Urinary bladder (tissue), 4 donors: ENCODE measurements at places on chromosomes 11 and 22.

DNA sequence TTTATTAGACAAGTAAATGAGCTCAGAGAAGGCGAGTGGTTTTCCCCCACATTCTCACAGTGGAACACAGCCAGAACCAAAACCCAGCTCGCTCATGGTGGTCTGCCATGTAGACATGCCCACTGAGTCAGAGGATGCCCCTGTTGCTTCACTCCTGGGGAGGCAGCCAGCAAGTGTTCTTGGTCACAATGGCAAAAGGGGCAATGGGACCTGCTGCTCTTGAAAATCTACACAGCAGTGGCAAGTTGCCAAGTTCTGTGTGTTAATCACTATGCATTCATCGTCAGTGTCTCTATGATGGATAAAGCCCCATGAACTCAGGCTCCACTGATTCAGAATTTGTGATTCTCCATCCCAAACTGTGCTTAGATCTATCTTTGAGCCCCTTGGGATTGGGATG, 64.7 kb upstream of the TBCEL start:
- DNase-seq, result no peak

DNA sequence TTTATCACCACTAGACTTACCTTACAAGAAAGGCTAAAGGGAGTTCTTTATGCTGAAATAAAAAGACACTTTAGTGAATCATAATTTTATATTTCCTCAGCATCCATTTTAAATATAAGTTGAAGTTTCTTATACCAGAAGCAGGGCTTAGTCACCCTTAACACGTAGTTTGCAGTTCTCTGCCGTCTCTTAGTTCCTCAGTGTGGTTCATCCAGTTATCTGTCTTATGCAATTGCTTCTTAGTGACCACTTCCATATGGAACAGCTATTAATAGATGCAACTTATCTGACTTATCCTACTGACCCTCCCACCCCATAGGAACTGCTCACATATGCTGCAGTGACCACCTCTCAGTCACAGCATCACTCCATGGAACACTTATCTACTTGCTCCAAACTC, 11.7 kb upstream of the SLC36A4 start:
- no peak for DNase-seq

GRCh38 chr11:36311926-36312595, 16.0 kb downstream of the PRR5L start:
- no peak for DNase-seq

DNA sequence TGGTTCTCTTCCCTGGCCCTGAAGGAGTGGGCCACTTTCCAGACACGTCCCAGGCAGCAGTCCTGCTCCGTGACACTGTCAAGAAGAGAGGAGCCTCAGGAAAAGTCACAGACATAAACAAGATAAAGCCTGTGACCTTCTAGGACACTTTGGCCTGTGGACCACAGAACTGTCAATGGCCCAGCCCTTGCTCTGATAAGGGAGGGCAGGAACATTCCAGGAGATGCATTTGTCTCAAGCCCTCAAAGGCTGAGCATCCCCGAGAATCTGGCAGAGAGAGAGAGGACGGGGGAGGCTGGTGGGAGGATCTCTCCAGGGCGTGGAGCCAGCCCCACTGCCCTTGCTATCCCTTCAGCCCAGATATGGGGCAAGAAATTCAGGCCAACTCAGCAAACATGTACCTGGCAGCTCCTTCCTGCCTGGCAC, 476.4 kb downstream of the INSC start:
- no peak for DNase-seq

DNA sequence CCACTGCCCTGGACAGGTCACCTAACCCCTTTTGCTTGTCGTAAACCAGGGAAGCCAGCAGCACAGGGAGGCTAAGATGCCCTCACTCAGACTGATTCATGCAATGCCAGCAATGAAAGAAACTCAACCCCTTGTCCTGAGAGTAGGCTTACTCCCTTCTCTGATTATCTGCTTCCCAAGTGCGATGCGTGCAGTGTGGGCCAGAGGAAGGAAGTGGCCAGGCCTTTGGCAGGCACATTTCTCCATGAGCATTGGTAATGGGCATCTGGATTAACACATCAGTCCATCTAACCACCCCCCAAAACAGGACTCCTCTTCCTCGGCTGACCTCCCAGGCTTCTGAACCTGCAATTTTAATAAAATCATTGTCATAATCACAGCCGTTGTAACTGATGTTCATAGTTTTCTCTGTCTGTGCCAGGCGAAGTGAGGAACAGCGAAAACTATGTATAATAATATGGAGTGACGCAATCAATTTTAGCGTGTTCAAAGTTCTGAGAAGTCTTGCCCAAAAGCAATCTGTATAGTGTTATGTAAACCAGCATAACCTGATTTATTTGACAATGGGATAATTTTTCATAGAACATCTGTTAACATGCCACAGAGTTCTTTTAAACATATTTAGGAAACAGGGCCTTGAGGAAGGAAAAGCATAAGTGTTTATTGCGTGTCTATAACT, 33.9 kb downstream of the TST start:
- no peak for DNase-seq

DNA sequence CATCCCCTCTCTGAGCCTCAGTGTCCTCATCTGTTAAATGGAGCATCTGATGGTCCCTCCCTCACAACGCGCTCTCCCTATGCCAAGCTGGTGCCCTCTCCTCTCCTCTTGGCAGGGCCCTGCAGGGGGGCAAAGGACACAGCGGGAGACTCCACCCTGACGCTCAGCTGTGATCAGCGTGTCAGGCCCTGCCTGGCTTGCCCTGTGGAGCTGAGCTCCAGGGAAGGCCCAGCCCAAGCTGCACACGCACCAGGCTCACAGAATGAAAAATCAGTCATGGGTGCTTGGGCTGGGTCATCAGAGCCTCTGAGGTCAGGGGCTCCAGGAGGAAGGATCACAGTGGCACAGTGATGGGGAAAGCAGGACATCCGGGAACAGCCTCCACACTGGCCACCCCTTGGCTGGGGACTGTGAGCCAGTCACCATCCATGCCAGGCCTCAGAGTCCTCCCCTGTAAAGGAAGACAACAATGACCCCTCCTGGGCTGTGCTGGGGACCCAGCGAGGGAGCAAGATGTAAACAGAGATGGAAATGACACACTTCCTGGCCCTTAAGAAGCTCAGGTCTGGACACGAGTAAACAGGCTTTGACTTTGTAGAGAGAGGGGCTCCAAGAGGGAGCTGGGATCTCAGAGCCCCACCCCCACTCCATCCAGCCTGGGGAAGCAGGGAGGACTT, 36.6 kb downstream of the RPL3 start:
- DNase-seq, result no peak

- DNase-seq, result no peak
Measured at GRCh38 chr22:37951305-37951704, 2.1 kb downstream of the C22orf23 start.

DNA sequence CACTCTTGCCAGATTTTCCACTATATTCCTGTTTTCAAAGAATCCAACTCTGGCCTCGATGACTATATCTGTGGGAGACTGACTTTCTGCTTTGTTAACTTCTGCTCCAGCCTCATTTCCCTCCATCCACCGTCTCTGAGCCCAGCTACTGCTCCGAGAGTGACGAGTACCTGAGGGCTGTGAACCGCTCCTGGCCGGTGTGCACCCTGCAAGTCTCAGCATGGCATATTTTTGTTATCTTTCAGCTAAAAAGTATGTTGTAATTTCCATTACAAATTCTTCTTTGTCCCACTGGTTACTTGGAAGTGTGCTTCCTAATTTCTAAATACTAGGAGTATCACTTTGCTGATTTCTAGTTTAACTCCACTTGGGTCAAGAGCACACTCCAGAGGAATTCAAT, 36.5 kb upstream of the MOB2 start:
- DNase-seq, result no peak

GRCh38 chr11:73314117-73314961, 6.3 kb downstream of the ARHGEF17 start:
- no peak for DNase-seq

GRCh38 chr11:64267207-64267945, 16.0 kb downstream of the PLCB3 start:
- DNase-seq, result no peak

DNA sequence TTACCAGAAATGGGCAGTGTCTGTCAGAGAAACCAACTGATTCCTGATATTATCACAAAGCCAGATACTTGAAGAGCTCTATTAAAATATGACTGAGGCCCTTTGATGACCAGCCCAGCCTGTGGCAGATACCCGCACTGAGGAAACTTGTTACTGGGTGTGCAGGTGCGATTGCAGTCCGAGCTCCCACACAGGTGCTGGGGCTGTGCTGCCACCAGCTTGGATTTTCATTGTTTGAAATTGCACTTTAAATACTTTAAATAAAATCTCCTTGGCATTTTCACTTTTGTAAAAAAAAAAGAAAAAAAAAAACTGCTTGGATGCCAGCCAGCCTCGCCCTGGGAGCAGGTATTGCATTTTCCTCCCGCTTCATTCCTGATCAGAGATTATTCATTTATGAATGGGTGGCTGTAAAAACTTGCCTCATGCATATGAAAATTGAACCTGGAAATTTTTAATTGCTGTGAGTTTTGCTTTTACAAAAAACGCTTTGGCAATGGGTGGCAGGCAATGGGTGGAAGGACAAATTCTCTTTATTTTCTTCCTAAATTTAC, 21.2 kb downstream of the EHF start:
- no peak for DNase-seq

DNA sequence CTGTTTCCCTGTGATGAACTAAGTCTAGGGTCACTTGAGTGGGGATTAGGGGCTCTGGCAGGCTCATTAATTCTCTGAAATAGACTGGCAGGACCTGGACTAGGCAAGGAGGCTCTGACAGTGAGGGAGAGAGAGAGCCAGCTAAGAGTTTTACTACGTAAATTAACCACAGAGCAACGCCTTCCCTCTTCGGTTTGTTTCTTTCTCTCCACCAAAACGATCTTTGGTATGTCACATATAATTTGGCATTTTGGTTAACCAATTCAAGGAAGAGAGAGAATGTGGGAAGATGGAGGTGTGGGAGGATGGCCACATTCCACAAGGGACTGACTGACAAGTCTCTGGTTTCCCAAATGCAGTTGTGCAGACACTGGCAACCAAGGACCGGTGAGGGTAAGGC, 27.9 kb downstream of the ATG16L2 start:
- no peak for DNase-seq

- DNase-seq, result peak; percentile 51
Measured at GRCh38 chr11:125082611-125083311, 19.7 kb downstream of the SLC37A2 start.

DNA sequence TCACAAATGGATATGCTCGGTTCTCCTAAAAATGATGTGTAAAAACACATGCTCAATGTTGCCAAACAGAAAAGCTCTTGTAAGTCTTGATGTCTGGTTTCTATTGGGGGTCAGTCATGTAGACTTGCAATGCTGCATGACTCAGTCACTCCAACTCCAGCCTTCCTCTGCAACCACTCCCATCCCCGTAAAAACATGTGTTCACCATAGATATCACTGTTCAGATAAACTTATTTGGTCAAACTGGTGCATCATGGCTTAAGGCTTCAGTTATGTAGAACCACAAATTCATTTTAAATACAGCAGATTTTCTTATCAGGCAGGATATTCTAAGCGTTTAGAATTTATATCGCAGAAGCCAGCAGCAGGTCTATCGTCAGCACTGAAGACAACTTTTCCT, 298.4 kb upstream of the LUZP2 start:
- DNase-seq, result no peak

GRCh38 chr11:75557666-75558494, 4.2 kb upstream of the SERPINH1 start:
- no peak for DNase-seq

GRCh38 chr11:28815110-28815509, 706.9 kb downstream of the METTL15 start:
- no peak for DNase-seq

GRCh38 chr11:47348859-47349258, 3.6 kb downstream of the MYBPC3 start:
- no peak for DNase-seq

GRCh38 chr11:102256251-102256650, 61.0 kb upstream of the BIRC3 start:
- peak; percentile 64 for DNase-seq

GRCh38 chr11:124978316-124978715, 24.3 kb downstream of the CCDC15 start:
- no peak for DNase-seq
